ENCODE measurements at places on chromosomes 16 and 17.

GRCh38 chr17:72092710-72093322, 28.0 kb upstream of the SOX9 start:
- DNase-seq = no peak

DNA sequence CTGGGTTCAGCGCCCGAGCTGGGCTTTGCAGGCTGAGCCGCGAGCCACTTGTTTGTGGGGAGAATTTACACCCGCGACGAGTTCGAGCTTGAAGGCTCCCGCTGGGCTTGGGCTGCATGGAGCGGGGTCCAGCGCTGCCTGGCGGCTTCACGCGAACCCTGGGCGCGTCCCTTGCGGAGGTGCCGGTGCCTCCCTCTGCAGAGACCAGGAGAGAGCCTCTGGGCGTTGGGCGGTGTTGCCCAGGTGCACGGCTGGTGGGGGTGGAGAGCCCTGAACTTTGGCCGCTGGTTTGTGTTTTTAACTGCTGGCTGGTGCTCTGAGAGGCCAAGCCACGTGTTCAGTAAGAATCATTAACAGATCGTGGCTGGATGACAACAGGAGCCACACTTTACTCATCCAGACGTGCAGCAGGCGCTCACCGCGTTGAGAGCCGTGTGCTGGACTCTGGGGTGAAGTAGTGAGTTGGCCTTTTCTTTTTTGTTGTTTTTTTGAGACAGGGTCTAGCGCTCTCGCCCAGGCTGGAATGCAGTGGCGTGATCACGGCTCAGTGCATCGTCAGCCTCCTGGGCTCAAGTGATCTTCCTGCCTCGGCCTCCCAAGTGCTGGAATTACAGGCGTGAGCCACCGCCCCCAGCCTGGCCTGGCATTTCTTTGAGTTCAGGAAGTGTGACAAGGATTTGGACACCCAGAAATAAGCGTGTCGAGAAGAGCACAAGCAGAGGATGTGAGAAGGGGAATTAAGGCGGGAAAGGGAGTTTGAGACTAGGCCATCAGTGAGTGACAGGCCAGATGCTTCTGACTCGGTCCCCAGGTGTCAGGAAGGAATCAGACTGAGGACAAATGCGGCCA, 827 bp downstream of the CDK10 start:
- no peak for DNase-seq

DNA sequence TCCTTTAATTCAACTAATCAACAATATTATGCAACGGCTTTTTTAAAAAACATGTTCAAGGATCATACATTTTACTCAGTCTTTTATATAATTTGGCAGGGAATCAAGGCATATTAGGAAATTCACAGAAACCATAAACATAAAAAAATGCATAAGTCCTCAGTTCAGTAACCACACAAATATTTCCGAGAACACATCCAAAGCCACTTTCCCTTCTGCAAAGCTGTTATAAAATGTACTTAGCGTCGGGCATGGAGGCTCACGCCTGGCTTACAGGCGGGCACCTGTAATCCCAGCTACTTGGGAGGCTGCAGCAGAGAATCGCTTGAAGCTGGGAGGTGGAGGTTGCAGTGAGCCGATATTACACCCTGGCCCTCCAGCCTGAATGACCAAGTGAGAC, 9.7 kb upstream of the ZC3H7A start:
- DNase-seq = no peak

- DNase-seq = no peak
Measured at GRCh38 chr17:57406131-57406980, 150.0 kb downstream of the MSI2 start.

DNA sequence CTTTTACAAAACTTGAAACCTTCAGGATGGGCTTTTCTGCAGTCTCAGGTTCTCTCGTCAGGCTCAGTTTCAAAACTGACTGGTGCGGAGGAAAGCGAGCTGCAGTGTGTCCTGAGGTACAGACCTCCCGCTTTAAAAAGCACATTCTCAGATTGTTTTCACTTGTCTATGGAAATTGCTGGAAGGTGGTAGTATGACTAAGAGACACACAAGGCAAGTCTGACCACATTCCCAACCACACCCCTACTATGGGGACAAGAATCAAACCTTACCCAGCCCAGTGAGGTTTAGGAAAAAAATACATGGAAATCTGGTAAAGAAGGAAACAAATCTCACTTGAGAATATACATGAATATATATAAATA, 18.2 kb downstream of the SRP68 start:
- no peak for DNase-seq
